Inflammatory macrophage (primary cell): ENCODE measurements at places on chromosomes 3 and 15.

DNA sequence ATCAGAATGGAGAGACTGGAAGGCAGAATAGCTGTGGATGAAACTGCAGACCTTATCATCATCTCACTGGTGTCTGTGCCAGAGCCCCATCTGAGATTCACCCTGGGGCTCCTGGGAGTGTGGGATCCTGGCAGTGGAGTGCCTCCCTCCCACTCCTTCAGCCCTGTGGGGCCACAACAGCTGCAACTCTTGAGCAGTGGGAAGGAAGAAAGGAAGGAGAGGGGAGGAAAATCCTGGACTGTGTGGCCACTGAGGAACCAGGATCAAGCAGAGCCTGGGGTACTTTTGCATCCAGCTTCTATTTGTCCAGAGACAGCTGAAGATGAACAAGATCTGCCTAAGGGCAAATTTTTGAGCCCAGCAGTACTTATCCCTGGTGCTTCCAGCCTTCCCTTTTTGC, 13.1 kb upstream of the ALDH1A2 start:
- DNase-seq, result no peak

DNA sequence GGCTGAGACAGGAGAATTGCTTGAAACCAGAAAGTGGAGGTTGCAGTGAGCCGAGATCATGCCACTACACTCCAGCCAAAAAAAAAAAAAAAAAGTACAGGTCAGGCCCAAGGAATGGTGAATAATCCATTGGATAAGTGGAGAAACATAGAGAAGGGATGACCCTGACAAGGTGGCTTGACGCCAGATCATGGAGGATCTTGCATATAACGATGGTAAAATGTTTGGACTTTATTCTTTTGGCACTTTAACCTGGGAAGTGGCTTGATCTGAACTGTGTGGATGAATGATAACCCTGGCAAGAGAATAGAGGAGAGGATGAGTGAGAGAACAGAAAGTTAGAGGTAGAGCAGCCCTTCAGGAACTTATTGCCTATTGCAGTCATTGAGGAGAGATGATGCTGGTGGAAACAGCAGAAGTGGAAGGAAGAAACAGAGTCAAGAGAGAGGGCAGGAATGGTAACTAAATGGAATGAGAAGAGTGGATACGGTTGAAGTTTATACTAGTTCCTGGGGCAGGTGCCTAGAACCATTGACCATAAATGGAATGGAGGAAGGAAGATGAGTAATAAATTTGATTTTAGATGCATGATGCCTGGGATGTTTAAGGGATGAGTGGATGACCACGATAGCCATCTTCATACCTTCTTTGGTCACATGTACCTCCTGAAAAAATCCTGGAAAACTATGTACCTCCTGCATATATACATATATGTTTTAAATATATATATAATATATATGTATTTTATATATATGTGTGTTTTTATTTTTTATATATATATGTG, 57.8 kb downstream of the BLM start:
- DNase-seq, result no peak

GRCh38 chr3:71511446-71511845, 72.1 kb downstream of the FOXP1 start:
- no peak for DNase-seq

DNA sequence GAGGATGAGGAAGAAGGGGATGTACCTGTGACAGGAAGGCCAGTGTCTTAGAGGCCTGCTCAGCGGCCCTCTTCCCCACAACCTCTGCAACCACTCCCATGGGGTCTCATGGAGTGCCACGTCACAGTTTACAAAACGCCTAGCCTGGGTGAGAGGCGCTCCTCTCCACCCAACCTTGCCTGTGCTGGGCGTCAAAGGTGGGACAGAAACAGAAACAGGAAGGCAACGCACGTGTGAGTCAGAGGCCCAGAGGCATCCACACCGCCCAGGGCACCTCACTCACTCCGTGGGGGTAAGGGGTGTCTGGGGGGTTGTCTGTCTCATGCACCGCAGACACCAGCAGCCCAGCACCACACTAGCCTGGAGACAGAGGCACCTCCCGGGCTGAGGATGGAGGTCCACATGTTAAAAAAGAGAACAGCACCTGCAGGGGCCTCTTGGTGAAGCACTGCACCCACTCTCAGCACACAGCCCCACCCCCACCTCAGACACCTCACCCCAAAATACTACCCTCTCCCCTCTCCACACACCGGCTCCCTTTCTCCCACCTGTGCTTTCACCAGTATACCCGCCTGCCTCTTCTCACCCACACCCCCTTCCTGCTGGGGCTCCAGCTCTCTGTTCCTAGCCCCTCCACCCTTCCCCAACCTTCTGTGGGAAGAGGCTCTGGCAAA, 4.7 kb upstream of the CALML4 start:
- no peak for DNase-seq

DNA sequence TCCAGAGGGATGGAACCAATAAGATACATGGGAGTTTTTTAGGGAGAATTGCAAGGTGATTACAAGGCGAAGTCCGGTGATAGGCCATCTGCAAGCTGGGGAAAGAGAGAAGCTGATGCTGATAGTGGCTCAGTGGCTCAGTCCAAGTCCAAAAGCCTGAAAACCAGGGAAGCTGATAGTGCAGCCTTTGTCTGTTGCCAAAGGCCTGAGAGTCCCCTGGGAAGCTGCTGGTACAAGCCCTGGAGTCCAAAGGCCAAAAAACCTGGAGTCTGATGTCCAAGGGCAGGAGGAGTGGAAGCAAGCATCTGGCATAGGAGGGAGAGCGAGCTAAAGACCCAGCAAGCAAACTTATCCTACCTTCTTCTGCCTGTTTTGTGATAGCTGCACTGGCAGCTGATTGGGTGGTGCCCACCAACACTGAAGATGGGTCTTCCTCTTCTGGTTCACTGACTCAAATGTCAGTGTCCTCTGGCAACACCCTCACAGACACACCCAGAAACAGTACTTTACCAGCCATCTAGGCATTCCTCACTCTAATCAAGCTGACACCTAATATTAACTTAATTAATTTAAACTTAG, 16.7 kb downstream of the TFG start:
- no peak for DNase-seq

GRCh38 chr15:61422773-61423172, 193.7 kb upstream of the RORA start:
- DNase-seq, result no peak

- DNase-seq, result no peak
Observed at GRCh38 chr3:71101014-71101413, 482.5 kb downstream of the FOXP1 start.

- no peak for DNase-seq
Observed at GRCh38 chr3:122078235-122078935, 23.2 kb downstream of the CD86 start.

GRCh38 chr15:91264651-91265351, 164.7 kb downstream of the SV2B start:
- DNase-seq, result peak; percentile 91

DNA sequence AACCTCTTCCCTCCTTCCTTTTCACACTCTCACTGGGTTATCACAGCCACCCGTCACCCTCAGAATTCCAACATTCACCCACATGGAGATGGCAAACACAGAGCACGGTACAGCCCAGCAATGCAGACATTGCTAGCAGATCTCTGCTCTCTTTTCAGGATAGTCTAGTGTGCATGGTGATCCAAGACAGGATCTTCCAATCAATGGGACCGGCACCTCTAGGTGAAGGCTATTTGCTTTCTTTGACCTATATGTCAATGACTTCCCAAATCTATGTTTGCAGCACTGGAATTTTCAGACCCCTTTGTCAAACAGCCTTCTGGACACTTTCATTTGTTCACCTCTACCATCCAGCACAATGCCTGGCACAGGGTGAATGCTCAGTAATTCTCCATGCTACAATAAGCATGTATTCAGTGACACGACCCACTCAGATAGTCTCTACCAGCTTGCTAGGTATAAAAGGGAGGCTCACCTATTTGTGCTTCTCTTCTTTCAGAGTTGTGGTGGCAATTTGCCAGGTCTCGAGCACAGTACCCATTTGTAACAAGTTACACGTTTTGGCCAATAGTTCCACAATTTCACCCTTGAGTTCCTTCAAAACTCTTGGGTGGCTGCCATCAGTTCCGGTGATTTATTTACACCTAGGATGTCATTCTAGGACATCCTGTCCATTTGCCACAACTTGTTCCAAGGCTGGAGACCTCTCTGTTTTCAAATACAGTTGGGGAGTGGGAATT, 279.1 kb upstream of the ICE2 start:
- DNase-seq, result no peak

GRCh38 chr15:63038926-63039673, 3.4 kb upstream of the TPM1 start:
- no peak for DNase-seq

DNA sequence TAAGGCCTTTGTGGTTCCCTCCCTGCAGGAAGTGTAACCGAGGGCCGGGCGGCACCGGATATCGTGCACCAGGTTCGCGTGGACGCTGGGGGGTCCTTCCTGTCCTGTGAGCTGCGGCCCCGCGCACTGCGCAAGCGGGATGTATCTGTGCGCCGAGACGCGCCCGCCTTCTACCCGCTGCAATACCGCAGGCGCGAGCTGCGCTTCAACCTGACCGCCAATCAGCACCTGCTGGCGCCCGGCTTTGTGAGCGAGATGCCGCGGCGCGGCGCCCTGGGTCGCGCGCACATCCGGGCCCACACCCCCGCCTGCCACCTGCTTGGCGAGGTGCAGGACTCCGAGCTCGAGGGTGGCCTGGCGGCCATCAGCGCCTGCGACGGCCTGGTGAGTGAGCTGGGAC, 35.9 kb downstream of the SAXO2 start:
- no peak for DNase-seq

DNA sequence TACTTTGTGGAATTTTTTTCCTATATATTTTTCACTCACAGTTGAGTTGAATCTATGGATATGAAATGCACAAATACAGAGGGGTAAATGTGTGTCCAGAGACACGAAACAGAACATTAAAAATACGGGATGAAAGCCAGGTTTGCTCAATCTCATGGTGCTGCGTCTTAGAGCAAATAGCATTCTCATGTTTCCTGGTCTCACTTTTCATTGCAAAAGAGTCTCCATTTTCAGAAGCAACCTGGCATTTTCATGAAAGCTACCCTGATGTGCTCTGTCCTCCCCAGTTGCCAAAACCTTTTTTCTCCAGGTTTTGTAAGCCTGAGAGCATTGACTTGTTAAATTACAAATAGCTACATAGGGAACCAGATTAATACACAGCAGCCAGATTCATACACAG, 49.5 kb upstream of the MBNL1 start:
- DNase-seq, result peak; percentile 28

DNA sequence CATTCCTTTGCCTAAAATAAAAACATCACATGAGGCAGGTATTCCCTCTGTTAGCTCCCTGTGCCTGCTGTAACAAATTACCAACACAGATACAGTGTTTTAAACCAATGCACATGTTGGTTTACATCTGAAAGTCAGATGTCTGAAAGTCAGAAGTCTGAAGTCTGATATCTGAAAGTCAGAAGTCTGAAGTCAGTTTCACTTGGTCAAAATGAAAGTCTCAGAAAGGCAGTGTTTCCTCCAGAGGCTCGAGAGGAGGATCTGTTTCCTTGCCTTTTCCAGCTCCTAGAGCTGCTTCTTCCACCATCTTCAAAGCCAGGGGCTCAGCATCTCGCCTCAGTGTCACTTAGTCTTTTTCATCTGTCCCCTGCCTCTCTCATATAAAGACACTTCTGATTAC, 22.0 kb downstream of the SST start:
- no peak for DNase-seq

GRCh38 chr3:194773771-194774455, 88.2 kb downstream of the FAM43A start:
- no peak for DNase-seq

DNA sequence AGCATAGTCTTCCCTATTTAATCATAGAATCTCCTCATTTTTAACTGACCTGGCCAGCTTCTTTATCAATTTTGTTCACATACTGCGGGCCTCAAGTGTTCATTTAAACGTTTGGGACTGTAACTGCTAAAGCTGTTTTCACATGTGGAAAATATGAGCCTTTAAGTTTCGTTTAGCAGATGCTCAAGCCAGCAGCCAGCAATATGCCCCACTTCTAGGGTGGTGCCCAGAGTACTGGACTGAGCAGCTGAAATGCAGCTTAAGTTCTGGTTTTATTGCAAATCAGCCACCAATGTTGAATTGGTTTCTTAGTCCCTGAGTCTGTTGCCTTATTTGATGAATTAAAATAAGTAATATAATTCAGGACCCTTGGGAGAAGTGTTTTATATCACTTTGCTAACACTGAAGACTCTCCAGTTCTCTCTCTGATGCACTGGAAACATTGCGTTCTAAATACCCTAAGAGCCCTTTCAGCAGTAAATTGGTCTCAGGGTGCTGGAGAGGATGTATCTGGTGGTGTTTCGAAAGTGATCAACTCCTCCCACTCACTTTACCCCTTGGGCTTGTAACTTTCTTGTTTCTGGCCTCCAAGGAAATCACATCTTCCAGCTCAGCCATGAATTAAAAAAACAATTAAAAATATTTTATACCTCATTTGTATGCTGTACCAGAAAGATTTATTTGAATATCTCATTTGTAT, 61.7 kb downstream of the B3GALNT1 start:
- no peak for DNase-seq

DNA sequence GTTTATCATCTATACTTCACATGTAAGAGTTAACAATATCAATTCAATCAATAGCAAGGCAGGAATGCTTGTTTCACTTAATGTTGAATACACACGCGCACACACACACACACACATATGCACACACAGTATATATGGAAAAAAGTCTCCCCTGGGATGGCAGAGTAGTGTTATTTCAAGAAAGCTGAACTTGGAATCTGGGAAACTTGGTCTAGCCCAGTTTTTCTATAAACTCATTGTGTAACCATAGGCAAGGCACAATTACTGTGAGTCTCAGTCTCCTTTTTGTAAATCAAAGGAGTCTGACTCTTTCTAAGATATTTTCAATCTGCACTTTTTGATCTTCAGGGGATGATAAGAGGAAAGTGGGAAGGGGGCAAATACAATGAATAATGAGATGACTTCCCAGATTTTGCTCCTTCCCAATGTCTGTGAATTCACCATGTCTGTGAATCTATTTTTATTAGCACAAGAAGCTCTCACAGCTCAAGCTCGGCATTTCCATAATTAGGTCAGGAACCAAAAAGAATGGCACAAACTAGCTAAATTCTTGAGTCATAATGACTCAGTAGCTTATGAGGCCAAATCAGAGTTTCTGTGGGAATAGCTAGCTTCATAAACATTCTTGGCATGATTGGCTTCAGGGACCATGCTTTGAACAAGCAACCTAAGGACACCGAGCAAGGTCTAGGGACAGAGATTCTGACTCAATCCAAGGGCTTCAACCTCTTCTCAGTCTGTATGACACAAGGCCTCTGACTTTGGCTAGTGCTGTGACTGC, 227.4 kb upstream of the DCBLD2 start:
- no peak for DNase-seq

DNA sequence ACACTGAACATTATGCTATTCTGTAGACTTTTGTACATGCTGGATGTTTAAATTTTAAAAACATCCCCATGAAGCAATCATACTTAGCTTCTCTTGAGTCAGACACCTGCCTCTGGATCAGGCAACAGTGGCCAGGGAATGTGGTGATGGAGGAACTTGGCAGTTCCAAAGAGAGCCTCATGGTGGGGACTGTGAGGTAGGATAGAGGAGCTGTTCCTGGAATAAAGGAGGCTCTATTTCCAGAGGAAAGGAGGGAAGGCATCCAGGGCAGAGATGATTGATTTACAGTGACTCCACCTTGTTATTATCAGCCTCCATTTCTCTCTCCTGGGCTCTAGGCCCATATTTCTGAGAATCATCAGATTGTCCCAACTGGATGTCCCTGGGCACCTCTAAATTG, 35.0 kb upstream of the ABHD17C start:
- DNase-seq, result no peak

GRCh38 chr15:31254431-31255175, 72.0 kb upstream of the KLF13 start:
- peak; percentile 73 for DNase-seq

- DNase-seq, result no peak
Observed at GRCh38 chr3:159584421-159584820, 404.2 kb upstream of the IL12A start.
